ENCODE measurements at places on chromosomes 7 and 10.
A peak's percentile ranks its signal among the peaks of the same experiment; 100 is the strongest.

GRCh38 chr10:60390224-60390626 lies 550 bp upstream of the ANK3 start:
- DNase-seq = no peak

- DNase-seq = no peak
Measured at GRCh38 chr7:22051886-22052673, 106.4 kb upstream of the CDCA7L start.

DNA sequence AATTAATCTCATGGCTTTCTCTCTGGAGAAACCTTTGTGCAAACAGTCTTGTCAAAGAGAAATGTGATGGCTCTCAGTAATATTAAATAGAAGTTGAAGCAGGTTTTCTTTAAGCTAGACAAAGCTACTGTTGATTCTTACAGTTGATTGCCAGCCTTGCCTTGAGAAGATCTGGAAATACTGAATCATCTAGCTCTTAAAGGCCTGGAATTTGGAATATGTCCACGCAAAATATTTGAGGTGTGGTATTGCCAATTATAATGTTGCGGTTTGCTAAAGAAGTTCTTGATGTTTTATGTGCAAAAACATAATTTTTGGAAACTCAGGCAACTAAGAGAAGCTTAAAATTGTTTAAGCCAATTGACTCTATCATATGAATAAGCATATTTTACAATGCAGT lies 371.9 kb downstream of the PHF14 start:
- no peak for DNase-seq

GRCh38 chr7:47376991-47377616 lies 204.8 kb downstream of the TNS3 start:
- DNase-seq = no peak

GRCh38 chr10:115992236-115992986 lies 280.6 kb downstream of the GFRA1 start:
- no peak for DNase-seq

DNA sequence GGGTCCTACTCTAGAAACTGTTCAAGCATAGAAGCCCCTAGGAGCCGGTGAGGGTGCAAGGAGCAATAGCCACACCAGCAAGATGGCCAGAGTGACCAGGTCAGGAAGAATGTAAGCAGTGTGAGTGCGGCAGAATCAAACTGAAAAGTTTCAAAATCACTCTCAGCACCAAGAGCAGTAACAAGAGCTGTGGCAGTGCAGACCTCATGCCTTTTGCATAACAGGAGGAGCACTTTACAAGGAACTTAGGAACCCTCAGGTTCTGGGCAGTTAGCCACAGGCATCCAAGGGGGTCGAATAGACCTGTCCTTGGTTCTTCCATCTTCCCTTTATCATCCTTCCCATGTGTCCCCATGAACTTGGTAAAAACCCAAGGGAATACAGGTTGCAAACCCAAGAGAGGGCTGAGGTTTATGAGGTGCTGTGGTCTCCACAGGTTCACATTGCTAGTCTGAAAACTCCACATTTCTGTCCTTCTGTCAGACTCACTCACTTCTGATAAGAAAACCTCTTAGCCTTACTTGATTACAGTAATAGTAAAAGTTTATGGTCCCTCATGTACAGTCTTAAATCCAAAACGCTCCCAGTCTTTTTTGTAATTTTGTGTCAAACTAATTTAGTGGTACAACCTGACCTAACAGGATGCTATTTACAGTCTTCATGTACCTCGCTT lies 78.4 kb downstream of the PON1 start:
- DNase-seq = no peak

DNA sequence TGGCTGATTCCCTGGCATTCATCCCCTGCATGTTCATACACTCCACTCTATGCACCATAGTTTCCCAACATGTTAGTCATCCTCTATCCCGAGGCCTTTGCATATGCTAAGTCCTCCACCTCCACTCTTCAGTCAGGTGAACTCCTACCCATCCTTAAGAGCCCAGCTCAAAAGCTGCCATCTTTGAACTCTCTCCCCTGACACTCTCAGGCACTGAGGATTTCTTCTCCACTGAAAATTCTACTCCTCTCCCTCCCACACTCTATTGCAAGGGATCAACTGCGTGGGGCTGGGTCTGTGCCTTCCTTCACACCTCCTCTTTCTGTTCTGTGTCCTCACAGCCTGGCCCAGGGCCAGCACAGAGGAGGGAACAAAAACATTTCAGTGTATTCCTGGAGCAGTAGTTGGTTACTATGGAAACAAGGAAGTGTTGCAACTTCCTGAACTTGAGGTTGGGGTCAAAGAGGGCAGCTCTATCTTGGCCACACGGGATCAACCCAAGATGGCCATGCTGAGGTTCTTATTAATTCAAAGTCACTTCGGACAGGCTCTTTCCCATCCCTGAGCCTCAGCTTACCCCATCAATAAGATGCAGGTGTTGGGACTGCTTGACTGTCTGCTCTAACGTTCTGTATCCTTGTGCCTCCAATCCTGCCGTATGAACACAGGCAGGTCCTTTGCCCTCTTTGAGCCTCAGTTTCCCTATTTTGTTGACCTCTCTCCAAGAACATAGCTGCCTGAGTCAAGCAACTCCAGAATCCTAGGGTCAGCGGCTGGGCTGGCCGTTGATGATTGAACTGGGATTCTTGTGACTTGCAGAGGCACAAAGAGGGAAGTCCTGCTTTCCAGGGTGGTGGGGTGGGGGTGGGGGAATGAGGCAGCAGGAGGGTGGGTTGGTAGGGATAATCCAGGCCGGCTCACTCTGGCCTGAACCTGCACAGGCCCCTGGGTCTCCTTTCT lies 15.5 kb downstream of the ZMIZ1 start:
- DNase-seq = no peak

GRCh38 chr10:89217057-89217990 lies 10.2 kb upstream of the CH25H start:
- no peak for DNase-seq

DNA sequence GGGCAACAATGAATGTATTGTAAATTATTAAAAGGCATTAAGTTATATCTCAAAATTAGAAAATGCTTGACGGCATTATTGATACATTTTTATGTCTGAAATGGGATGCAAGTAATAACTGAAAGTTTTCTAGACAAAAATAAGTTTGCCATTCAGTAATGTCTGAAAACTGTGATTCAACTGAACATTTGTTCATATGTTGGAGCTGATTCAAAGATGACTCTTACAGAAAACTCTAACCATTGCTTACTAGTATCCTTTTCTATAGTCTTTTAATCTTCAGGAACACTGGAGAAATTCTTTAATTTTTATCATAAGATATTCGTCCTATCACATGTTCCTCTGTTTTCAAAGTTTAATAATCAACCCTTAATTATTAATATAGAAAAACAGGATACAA lies 71.1 kb upstream of the TFEC start:
- DNase-seq = no peak

- no peak for DNase-seq
Measured at GRCh38 chr7:39094731-39095130, 117.0 kb downstream of the POU6F2 start.

GRCh38 chr10:79178614-79179163 lies 109.9 kb downstream of the ZMIZ1 start:
- DNase-seq = no peak

- no peak for DNase-seq
Measured at GRCh38 chr10:70619271-70620019, 16.9 kb upstream of the PRF1 start.

- no peak for DNase-seq
Measured at GRCh38 chr7:6530626-6531491, 20.4 kb downstream of the GRID2IP start.

GRCh38 chr7:116674508-116675173 lies 2.6 kb downstream of the MET start:
- DNase-seq = no peak

- DNase-seq = peak; percentile 9
Measured at GRCh38 chr10:46228563-46229071, 58.2 kb upstream of the ANTXRL start.

- no peak for DNase-seq
Measured at GRCh38 chr10:11578802-11579255, 32.6 kb downstream of the USP6NL start.

- no peak for DNase-seq
Measured at GRCh38 chr7:82539969-82540368, 96.4 kb upstream of the CACNA2D1 start.

DNA sequence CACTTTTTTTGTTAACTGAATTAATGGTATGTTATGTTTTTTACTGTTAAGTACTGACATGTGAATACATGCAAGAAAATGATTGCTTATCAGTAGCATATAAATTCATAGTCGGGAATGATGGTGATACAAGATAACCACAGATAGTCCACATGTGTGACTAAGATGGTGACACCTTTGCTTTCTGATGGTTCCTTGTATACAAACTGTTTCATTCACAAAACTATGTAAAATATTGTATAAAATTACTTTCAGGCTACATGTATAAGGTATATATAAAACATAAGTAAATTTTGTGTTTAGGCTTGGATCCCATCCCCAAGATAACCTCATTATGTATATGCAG lies 10.0 kb downstream of the CISD1 start:
- no peak for DNase-seq

DNA sequence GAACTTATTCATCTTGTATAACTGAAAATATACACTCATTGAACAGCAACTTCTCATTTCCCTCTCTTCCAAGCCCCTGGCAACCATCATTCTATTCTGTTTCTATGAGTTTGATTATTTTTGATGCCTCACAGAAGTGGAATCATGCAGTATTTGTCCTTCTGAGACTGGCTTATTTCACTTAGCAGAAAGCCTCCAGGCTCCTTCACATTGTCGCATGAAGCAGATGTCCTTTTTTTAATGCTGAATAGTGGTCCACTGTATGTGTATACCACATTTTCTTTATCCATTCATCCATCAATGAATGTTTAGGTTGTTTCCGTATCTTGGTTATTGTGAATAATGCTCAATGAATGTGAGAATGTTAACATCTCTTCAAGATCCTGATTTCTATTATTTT lies 238.2 kb upstream of the KLF14 start:
- DNase-seq = no peak

DNA sequence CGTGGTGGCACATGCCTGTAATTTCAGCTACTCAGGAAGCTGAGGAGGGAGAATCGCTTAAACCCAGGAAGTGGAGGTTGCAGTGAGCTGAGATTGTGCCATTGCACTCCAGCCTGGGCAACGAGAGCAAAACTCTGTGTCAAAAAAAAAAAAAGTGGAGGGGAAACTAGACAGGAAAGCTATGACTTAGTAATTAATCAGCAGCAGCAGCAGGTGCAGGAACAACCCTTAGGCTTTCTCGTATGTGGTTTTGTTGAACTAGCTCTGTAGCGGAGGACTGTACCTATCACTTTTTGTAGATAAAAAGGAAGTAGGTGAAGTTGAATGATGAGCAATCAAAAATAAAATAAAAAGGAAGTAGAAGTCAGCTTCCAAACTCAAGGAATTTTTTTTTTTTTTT lies 76.9 kb upstream of the KMT2C start:
- no peak for DNase-seq

DNA sequence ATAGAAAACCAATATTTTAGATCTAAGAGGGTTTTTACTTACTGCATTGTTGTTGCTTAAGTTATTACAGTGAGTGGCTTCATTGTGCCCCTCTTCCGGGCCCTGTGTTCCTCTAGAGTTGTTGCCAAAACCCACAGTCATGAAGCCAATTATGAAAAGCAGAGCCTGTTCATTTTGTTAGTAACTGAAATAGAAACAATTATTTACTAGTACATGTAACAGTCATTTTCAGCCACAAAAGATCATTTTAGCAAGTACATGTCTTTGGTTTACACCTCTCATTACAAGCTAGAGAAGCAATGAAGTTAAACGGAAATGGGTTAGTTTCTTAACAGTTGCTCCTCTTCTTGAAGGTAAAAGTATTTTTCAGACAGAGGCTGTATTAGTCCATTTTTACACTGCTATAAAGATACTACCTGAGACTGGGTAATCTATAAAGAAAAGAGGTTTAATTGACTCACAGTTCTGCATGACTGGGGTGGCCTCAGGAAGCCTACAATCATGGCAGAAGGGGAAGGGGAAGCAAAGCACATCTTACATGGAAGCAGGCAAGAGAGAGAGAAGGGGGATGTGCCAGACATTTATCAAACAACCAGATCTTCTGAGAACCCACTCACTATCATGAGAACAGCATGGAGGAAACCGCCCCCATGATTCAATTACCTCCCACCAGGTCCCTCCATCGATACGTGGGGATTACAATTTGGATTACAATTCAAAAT lies 380.5 kb downstream of the SFMBT2 start:
- no peak for DNase-seq

- DNase-seq = no peak
Measured at GRCh38 chr7:130227883-130228575, 20.4 kb downstream of the SSMEM1 start.

DNA sequence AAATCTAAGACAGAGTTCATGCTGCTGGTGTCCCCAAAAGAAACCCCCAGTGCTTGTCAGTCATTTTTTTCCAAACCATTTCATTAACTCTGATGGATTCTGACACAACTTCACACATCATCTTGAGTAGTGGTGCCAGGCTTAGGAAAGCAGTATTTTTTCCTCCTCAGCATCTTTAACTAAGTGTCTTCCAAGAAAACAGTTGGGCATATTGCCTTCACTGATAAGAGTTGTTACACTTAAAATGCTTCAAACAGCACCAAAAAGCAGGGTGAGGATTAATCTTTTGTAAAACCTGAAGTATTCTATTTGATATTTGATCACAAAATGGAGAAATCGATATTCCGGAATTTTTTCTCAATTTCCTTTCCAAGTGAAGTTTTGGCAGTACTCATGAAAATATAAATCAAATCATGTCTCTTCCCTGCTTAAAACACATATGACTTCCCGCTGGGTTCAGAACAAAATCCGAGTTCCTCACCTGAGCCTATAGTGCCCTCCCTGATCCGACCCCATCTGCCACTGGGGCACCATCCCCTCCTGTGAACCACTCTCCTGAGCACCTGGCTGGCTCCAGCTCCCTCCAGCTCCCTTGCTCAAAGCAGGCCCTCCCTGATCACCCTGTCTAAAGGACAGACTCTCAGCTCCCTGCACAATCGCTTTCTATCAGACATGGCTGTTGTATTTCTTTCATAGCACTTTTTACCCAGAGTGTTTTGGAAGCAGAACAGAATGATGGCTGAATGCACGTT lies 61.6 kb downstream of the CYTH3 start:
- no peak for DNase-seq

GRCh38 chr10:44316187-44316921 lies 68.5 kb downstream of the CXCL12 start:
- DNase-seq = no peak

DNA sequence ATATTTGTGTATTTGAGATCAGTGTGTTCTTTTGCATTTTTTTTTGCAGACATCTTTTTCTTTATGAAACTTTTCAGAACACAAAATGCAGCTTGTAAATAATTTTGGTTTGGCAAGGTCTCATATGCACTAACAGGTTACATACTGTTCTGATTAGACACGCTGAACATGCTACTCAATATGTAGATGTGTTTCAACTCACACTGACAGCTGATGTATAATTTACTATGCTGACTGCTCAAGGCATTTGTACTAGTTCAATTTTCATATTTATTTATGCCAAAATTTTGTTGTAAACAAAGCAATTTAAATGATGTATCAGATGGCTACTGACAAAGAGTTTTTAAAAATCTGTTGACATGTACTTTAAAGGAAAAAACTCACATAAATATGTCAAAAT lies 123.8 kb downstream of the TFEC start:
- DNase-seq = peak; percentile 2

GRCh38 chr7:47394216-47394615 lies 187.7 kb downstream of the TNS3 start:
- DNase-seq = no peak

- DNase-seq = no peak
Measured at GRCh38 chr10:113911839-113912238, 57.4 kb downstream of the NHLRC2 start.

GRCh38 chr7:140060243-140060630 lies 2.5 kb downstream of the PARP12 start:
- no peak for DNase-seq
